ENCODE measurements at places on chromosomes 2 and 18. TPM values are rescaled to one million over a fixed set of nuclear protein-coding genes. Genes with fewer than 3 reads are reported as not detected.

The FER1L5 gene
- 0.44 TPM for total RNA-seq

The CELF4 gene
- 16.9 TPM for total RNA-seq

The SUCLG1 gene
- total RNA-seq = 270 TPM

The NT5DC4 gene
- total RNA-seq = not detected

The GMPPA gene
- 43.6 TPM for total RNA-seq

The PLEKHA3 gene
- 36.7 TPM for total RNA-seq

The SOWAHC gene
- 7.7 TPM for total RNA-seq

The EPHA4 gene
- 11.2 TPM for total RNA-seq

The ALMS1 gene
- 18.7 TPM for total RNA-seq

The KIAA2012 gene
- total RNA-seq = not detected

The FSHR gene
- total RNA-seq = not detected

- no peak for DNase-seq
Observed at GRCh38 chr2:20766798-20767644, 55.9 kb downstream of the LDAH start.

GRCh38 chr2:11144077-11144737 lies 11.1 kb upstream of the SLC66A3 start:
- DNase-seq = no peak

DNA sequence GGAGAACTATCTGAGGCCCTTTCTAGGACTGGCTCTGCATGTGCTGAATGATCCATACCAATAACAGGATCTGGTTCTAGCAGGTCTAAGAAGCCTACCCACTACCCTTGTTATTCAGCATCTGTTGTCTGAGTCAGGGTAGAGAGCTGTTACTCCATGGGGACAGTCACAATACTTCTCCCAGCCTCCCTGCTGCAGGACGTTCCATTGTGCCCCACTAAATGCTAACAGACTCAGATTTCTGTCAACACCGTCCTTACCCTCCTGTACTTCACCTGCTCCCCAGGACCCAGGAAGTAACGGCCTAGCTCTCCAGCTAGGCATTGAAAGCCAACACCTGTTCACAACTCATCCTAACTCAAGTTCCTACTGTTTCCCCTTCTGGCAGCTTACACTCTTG lies 719.7 kb upstream of the ID2 start:
- no peak for DNase-seq

DNA sequence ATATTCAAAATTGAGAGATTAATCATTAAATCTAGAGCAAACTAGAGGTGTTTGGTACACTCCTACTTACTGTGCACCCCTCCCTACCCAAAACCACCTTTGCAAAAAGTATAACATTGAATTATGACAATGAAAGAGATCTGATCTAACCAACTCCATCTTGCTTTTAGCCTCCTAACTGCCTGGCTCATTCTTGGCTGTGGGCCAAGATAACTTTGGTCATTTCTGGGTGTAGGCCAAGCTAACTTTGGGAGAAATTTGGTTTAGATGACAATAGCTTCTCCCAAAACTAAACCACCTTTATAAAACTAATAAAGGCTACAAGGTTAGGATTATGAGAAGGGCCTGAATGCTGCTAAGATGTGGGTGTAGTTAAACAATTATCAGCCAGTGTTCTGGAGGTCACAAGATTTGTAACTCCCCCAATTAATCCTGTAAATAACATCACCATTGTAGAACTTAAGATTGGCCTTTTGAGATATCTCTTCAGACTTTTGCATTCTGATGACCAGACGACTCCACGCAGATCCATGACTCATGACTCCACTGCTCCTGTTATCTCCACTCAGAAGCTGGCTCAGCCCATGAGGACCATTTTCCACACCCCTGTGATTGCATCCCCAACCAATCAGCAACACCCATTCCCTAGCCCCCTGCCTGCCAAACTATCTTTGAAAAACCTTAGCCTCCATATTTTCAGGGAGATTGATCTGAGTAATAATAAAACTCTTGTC lies 160.2 kb downstream of the FBXO15 start:
- DNase-seq = no peak

GRCh38 chr18:52667463-52668065 lies 327.6 kb downstream of the DCC start:
- no peak for DNase-seq

DNA sequence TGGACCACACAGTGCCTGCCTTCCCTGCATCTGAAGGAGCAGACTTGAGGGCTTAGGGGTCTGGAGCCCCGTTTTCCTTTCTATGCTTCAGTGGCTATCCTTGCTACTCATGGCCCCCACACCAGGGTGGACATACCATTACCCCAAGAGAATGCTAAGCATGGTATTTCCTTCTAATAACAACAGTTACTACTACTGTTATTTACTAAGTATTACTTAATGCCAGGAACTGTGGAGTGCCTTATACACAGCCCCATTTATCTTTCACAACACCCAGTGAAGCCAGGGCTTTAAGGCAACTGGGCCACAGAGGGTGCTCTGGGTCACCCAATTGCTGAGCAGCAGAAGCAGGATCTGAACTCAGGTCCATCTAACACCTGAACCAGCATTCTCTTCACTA lies 5.8 kb upstream of the PAX8 start:
- DNase-seq = no peak

DNA sequence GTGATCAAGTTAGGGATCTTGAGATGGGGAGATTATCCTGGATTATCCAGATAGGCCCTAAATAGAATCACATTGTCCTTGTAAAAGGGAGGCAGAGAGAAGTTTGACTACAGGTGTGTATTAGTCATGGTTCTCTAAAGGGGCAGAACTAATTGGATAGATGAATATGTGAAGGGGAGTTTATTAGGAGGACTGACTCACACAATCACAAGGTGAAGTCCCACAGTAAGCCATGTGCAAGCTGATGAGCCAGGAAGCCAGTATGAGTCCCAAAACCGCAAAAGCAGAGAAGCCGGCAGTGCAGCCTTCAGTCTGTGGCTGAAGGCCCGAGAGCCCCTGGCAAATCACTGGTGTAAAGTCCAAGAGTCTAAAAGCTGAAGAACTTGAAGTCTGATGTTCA lies 275.8 kb downstream of the KCNS3 start:
- no peak for DNase-seq

DNA sequence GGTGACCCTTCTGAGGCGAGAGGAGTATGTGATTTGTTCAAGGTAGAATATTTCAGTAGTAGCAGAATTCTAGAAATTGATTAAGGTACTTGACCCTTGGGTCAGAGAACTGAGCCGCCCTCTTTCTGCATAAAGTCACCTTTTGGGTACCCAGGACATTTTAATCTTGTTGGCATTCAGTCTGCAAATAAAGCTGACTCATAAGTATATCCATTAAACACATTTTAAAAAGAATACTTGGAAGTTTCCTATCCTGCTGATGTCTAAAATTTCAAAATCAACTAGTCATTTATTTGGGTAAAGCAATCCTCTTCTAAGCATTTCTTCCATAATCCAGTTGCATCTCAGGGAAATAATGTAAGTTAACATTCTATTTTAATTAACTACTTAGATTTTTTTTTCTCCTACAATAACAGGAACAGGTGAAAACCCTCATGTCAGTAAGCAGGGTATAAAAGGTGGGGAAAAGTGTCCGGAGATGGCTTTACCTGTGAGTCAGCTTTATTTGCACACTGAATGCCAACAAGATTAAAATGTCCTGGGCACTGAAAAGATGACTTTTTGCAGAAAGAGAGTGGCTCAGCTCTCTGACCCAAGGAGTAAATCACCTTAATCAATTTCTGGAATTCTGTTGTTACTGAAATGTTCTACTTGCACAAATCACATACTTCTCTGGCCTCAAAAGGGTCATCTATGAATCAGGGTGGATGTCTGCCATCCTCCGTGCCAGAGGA lies 78.7 kb upstream of the ITGA6 start:
- no peak for DNase-seq

GRCh38 chr2:188046437-188046836 lies 245.2 kb upstream of the GULP1 start:
- no peak for DNase-seq

- DNase-seq = no peak
Observed at GRCh38 chr2:173947131-173947530, 18.0 kb downstream of the SP3 start.

- no peak for DNase-seq
Observed at GRCh38 chr2:146278881-146279280, 1565.9 kb upstream of the ACVR2A start.

GRCh38 chr2:158464426-158465281 lies 7.9 kb downstream of the PKP4 start:
- DNase-seq = no peak

- DNase-seq = no peak
Observed at GRCh38 chr2:70962211-70962884, 16.1 kb upstream of the ANKRD53 start.

- DNase-seq = no peak
Observed at GRCh38 chr2:148613231-148614013, 31.1 kb upstream of the EPC2 start.

- no peak for DNase-seq
Observed at GRCh38 chr2:26671691-26672090, 20.8 kb upstream of the KCNK3 start.

GRCh38 chr2:150767991-150768746 lies 280.7 kb upstream of the RND3 start:
- DNase-seq = no peak

GRCh38 chr2:186422226-186422625 lies 63.8 kb upstream of the ZC3H15 start:
- peak; percentile 91 for DNase-seq

GRCh38 chr2:144529841-144530240 lies 9.9 kb upstream of the ZEB2 start:
- no peak for DNase-seq

DNA sequence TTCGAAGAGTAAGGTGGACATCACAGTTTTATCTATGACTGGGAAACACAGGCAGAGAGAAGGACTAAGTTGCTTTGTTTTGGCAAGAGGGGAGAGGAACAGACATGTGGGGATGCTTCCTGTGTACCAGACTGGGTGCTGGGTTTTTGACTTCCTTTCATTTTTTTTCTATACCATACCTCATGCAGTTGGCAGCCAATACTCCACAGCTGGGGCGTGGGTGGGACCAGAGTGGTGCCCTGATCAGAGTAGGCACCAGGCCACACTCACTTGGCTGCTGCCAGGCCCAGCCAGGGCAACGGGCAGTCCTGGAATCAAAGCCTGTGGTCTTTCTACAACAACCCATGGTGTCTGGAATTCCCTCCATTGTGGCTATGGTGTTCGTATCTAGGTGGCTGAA lies 45.2 kb downstream of the SH3RF3 start:
- DNase-seq = no peak

- DNase-seq = no peak
Observed at GRCh38 chr2:145815933-145816332, 1296.0 kb upstream of the ZEB2 start.

GRCh38 chr2:37323176-37323780 lies 1.4 kb downstream of the PRKD3 start:
- no peak for DNase-seq

DNA sequence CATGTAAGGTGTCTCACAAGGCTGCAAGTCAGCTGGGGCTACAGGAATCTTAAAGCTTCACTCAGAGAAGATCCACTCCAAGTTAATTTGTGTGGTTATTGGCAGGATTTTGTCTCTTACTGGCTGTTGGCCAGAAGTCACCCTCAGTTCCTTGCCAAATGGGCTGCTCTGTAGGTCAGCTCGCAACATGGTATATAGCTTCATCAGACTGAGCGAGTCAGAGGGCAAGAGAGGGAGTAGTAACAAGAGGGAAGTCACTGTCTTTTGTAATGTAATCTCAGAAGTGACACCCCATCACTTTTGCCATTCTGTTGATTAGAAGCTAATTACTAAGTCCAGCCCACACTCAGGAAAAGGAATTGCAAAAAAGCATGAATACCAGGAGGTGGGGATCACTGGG lies 119.5 kb downstream of the LRRTM1 start:
- DNase-seq = no peak

GRCh38 chr2:173305303-173305702 lies 49.4 kb upstream of the CDCA7 start:
- no peak for DNase-seq

GRCh38 chr18:9147440-9148202 lies 11.0 kb downstream of the ANKRD12 start:
- peak; percentile 76 for DNase-seq

All from adrenal gland (tissue), 19 donors.